Fibroblast of skin of scalp (primary cell): ENCODE measurements at places on chromosomes 1 and 21.

- no peak for DNase-seq
Measured at GRCh38 chr1:115158181-115158580, 68.9 kb upstream of the TSPAN2 start.

GRCh38 chr1:53645690-53646078, 93.3 kb downstream of the GLIS1 start:
- no peak for DNase-seq

DNA sequence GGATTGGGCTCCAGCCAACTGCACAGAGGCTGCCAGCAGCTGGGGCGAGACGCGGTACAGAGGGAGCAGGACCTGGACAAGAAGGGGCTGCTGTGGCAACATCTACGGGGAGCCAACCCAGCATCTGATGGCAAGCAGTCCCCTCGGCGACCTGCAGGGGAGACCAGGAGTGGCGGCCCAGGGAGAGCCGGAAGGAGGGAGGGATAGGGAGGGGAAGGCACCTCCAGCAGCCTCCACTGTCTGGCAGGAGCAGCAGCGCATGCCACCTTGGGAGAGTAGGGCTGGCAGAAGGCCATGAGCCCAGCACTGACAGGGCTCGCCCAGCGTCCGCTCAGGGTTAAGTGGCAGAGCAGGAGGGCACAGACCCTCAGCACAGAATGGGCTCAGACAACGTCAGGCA, 17.3 kb downstream of the CHD5 start:
- DNase-seq, result no peak

- peak; percentile 7 for DNase-seq
Measured at GRCh38 chr21:17925899-17926298, 106.7 kb upstream of the C21orf91 start.

- DNase-seq, result peak; percentile 41
Measured at GRCh38 chr1:192474080-192474683, 101.4 kb upstream of the RGS1 start.

- DNase-seq, result no peak
Measured at GRCh38 chr1:118992868-118993699, 4.9 kb upstream of the TBX15 start.
